ENCODE measurements at places on chromosomes 16 and 17.
A peak's percentile ranks its signal among the peaks of the same experiment; 100 is the strongest.

- DNase-seq = peak; percentile 62
Measured at GRCh38 chr16:67966549-67967182, 1.8 kb downstream of the SLC12A4 start.

DNA sequence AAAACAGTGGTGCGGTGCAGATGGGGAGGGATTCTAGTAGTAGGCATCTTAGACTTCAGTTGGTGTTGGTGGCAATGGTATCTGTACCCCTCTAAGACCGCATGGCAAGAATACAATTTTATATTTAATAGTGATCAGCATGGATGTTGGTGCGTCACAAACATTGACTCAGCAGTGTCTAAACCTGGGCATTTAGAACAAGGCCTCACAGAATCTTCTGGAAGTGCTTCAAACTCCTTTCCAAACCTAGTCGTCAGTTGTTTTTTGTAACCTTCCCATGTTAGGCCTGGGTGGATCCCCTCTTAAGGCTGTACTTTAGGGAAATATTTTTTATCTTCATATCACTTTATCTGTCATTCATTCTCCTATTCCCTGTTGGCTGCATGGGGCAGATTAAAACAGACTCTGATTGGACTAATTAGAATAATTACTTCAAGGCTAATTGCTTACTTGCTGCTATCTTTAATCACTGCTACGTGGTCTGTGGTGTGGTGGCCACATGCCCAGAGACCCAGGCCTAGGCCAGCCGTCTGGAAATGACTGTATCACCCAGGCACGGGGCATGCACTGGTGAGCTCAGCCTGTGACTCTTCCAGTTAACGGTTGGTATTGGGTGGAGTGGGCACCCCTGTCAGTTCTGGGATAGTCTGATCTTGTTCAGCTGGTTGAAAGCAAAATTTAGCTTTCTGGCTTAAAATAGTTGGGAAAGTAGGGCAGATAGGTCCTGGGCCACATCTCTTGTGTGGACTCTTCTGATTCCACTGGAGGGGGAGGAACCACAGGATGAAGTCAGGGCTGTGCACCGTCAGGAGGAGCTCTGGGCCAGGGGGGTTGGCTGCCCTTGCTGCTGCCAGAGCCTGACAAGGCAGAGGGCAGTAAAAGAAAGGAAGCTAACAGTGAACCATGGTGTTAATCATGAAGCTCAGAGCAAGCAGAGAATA, 4.5 kb downstream of the ALKBH5 start:
- DNase-seq = no peak

DNA sequence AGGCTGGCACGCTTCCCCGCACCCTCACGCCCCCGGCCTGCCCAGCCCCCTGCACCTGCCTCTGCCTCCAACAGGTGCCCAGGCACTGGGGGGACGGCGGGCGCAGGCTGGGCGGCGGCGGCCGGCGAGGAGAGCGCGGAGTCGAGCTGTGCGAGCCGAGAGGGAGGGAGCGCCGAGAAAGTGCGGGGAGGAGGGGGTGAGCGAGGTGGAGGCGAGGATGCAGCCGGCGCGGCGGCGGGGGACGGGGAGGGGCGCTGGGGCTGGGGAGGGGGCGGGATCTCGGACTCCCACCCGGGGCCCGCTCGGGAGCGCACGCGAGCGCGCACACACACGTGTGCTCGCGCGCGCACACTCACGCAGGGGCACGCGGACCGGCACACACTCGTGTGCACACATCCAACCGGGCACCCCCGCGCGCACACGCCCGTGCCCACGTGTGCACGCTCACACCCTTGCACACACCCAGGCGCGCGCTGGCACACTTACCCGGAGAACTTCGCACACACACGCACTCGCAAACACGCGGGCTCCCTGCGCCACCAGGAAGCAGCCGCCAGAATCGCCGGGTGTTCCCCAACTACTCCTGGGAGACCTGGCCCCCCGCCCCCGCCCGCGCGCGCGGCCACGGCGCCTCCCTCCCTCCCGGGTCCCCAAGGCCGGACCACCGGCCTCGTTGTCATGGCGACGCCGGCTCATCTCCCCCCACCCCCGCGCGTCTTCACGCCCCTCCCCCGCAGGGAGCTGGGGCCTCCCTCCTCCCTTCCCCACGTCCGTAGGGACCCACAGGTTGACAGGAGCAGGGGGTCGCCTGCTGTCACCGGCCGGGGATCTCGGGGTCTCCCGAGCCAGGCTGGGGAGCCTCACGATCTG, at the start of gene DOC2A:
Gene DOC2A, minus strand, starts transcription at position 184 of the 870 bp plus-strand sequence. CDS start 805 bp downstream, outside the sequence.
- no peak for DNase-seq

DNA sequence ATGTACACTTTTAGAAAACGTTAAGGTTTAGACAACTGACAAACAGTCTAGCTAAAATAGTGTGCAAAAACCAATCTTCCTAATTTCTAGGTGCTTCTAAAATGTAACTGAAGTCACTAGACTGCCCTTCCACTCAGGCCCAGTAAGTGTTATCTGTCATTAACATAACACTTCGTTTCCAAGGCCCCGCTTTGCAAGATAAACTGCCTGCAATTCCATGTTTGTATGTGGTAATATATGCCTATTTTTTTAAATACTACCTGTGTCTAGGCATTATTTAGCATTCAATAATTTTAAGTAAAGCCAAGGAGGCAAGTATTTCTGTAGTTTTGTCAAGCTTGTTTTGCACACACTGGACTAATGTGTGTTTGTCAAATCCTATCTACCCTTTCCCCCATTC, 3.2 kb downstream of the USP32 start:
- DNase-seq = no peak

DNA sequence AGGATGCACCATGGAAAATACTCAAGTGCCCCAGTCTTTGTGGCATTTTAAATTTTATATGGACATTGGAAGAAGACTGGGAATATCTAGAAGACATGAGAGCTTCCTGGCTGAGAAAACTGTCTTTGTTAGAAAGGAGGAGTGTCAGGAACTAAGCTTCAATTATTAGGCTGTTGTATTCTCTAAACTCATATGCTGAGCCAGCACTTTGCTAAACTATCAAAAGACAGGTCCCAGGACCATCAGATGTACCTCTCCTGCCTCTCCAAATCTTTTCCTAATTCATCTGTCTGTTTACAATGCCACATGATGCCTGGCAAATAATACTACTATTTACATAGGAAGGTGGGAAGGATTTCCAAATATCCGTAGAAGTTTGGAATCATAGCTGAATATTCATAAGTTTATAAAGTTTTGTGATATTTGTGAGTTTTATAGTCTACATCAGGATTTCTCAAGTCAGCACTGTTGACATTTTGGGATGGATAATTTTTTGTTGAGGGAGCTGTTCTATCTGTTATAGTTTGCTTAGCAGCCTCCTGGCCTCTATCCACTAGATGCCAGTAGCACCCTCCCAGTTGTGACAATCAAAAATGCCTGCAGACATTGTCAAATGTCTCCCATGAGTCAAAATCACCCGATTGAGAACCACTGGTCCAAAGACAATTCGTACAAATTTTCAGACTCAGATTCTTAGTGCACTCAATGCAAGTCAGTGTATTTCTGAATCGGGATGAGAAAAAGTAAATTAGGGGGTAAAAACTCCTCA, 61.2 kb upstream of the NETO2 start:
- no peak for DNase-seq

DNA sequence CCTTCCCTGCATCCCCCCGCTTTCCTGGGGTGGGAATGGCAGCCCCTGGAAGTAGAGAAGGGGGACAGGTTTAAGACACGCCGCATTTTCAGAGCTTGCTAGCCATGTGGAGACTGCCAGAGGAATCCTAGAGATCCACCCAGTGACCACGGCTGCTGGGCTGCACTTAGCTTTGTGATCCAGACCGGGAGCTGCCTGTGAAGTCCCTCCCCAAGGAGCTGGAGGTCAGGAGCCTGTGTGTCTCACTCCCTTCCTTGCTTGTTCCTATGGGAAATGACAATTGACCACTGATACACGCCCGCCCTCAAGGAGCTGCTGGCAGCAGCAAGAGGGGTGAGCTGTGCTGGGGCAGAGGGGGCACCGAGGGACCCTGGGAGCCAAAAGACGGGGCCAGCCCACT, 73.7 kb downstream of the SREBF1 start:
- DNase-seq = no peak
